ENCODE measurements at places on chromosomes 5 and 9. TPM values are rescaled to one million over a fixed set of nuclear protein-coding genes. Genes with fewer than 3 reads are reported as not detected.

The FCN2 gene
- total RNA-seq, result not detected

The ST8SIA4 gene
- total RNA-seq, result 0.66 TPM

DNA sequence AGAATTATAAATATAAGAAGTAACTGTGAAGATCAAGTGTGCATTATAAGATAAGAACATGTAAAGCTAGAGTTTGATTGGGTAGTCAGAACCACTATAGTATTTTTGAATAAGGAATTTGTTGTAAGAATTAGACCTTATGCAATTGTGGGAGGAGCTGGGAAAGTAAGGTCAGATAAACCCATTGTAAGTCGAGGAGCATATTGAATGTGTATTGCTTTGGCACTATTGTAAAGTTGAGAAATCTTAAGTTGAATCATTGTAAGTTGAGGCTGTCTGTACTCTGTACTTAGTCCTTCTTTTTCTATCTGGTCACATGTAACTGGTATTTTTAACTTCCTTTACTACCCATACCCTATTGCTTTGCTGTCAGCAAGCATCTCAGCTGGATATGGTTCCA, 158.7 kb downstream of the CCDC171 start:
- no peak overlapping the region for H3K27ac ChIP-seq
- DNase-seq, result no peak
- no peaks in the 10 kb centered on the region for H3K27me3 ChIP-seq
- no peak overlapping the region for H3K4me3 ChIP-seq

DNA sequence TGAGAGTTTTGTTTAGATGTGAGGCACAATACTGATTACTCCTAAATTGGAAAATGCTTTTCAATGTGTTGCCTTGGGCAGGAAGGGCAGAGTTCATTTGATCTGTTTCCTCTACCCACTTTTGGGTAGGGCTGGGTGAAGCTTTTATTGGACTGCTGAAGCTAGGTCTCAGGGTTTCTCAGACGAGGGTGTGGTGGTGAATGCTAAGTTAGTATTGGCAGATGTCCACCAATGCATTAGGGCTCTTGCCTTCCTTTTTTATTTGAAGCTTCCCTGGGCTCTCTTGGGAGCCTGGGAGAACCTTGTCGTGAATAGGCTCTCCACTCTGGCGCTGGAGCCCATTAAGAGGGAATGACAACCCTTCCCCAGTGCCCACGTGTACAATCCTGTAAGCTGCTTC, 23.1 kb downstream of the SPTAN1 start:
- H3K4me3 ChIP-seq, result no peak overlapping the region
- no peak overlapping the region for H3K27ac ChIP-seq
- H3K4me1 ChIP-seq, result no peaks in the 10 kb centered on the region
- peaks cover 46% of the 10 kb centered on the region for H3K36me3 ChIP-seq

DNA sequence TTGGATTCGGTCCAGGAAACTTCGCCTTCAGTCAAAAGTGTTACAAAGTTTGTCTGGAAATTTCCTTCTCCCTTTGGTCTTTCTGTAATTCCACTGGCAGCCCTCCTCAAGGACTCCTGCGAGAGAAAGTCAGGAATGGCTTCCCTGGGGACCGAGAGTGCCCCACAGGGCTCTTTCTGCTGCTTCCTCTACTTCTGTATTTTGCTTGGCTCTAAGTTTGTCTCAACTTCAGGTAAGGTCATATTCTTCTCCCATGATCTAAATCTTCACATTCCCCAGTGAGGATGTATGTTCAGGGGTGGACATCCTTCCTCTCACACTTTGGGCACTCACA, 10.3 kb upstream of the RIOK2 start:
- no peak overlapping the region for H3K27ac ChIP-seq
- H3K27me3 ChIP-seq, result no peaks in the 10 kb centered on the region
- no peaks in the 10 kb centered on the region for H3K36me3 ChIP-seq
- H3K4me1 ChIP-seq, result no peaks in the 10 kb centered on the region

- no peak overlapping the region for H3K4me3 ChIP-seq
- H3K4me1 ChIP-seq, result no peaks in the 10 kb centered on the region
- no peak overlapping the region for H3K27ac ChIP-seq
- no peaks in the 10 kb centered on the region for H3K36me3 ChIP-seq
- no peak for DNase-seq
These were observed 318.4 kb downstream of the NSG2 start for GRCh38 chr5:174363934-174364333.

DNA sequence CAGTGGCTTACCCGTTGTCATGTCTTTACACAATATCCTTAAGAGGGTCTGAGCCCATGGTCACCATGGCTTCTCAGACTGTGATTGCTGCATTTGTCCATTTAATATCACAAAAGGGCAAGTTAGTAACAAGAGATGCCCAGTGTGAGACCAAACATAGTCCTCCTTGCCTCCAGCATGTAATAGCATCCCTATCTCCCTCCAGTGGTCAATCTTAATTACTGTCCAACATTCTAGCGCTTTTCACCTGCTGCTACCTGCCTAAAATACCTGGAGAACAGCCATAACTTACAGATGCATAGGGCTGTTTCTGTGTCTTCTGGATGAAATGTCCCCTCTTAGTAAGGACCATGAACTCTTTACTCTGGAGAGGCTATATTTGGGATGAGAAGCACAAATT, 267.2 kb upstream of the DAB2 start:
- H3K27me3 ChIP-seq, result no peaks in the 10 kb centered on the region
- no peak overlapping the region for H3K4me3 ChIP-seq
- no peaks in the 10 kb centered on the region for H3K4me1 ChIP-seq

DNA sequence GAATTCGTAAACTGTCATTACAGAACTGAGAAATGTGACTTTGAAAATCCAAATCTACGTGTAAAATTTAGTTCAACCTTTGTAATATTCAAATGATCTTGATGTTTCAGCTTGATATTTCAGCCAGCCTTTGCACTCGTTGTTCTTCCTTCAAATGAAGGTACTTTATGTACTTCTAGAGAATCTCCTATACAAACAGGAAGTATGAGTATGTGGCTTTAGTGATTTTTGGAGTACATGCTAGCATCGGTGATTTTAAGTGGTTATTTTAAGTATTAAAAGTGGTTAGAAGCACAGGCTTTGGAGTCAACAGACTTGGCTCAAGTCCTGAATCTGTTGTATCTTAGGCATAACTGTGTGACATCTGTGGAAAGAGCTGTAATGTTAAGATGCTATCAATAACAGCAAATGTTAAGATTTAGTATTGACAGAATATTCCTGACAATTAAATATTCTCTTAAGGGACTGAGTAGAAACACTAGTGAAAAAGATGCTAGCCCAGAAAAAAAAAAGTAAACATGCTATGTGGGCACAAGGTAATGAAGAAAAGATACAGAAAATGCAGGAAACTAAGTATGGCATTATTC, 398.0 kb downstream of the ADGRV1 start:
- H3K27ac ChIP-seq, result no peak overlapping the region
- no peak overlapping the region for H3K4me3 ChIP-seq
- DNase-seq, result no peak
- H3K36me3 ChIP-seq, result no peaks in the 10 kb centered on the region
- H3K4me1 ChIP-seq, result no peaks in the 10 kb centered on the region
- H3K27me3 ChIP-seq, result no peaks in the 10 kb centered on the region

- no peaks in the 10 kb centered on the region for H3K27me3 ChIP-seq
- DNase-seq, result no peak
- H3K4me1 ChIP-seq, result no peaks in the 10 kb centered on the region
These were observed 144.1 kb downstream of the CCDC171 start for GRCh38 chr9:15696979-15697378.
